NCI-H774 (cell line): ENCODE measurements at places on chromosomes 7 and 10.
A peak's percentile ranks its signal among the peaks of the same experiment; 100 is the strongest.

DNA sequence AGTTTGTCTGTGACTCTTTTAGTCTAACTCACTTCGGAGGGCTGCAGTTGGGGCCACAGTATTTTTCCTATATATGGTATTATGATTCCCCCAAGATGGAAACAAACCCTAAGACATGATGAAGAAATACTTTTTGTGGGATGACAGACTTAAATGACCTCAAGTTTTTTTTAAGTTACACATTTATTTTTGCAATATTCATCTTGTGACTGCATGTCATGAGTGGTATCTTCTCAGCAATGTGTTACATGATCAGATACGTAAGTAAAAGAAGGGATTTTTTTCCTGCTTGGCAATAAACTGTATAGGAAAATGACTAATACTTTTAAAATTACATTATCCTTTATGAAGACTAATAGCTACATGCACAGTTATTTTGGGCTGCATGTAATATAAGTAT, 57.8 kb downstream of the OR13A1 start:
- no peak for DNase-seq

- DNase-seq, result no peak
These were observed 2.2 kb downstream of the ELAPOR2 start for GRCh38 chr7:87057210-87057609.

DNA sequence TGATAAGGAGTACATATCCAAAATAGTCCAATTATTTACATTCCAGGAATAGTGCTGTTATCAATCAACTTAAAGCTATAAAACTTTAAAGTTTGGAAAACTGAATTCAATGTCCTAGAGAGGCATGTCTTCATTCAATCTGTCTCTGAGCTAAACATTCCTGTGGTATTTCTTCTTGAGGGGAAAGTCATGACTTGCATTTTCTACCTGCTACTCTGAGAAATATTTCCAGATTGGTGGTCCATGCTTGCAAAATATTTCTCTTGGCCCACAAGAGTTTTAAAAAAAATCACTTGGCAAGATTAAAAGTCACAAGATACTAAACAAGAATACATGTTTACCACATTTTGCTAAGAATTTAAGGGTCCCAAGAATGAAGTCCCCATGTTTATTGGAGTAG, 63.6 kb upstream of the HGF start:
- DNase-seq, result no peak

DNA sequence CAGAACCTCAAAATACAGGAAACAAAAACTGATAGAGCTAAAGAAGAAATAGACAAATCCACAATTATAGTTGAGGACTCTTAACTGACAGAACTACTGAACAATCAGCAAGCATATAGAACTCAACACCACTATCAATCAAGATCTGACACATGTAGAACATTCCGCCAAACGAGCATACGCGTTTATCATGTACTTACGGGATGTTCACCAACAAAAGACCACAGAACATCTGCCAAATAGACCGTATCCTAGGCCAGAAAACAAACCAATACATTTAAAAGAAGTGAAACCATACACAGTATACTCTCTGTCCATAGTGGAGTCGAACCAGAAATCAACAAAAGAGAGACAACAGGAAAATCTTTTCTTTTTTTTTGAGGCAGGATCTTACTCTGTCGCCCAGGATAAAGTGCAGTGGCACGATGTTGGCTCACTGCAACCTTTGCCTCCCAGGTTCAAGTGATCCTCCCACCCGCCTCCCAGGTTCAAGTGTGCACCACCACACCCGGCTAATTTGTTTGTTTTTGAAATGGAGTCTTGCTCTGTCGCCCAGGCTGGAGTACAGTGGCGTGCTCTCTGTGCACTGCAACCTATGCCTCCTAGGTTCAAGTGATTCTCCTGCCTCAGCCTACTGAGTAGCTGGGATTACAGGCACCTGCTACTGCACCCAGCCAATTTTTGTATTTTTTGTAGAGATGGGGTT, 5.1 kb downstream of the GNA12 start:
- no peak for DNase-seq

DNA sequence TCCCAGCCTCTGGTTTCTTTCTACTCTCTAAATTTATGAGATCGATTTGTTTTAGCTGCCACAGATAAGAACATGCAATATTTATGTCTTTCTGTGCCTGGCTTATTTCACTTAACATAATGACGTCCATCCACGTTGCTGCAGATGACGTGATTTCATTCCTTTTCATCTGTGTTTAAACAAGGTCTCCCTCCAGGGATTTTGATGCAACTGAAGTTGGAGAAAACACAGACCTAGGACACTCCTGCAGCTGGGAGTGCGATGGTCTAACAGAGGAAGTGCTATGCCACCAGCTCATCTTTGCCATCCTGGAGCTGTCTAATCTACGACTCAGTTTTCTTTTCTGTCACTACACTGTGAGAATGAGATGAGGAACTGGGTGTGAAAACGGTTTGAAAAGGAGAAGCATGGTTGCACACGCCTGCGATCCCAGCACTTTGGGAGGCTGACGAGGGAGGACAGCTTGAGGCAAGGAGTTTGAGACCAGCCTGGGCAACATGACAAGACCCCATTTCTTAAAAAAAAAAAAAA, 1.5 kb upstream of the KCTD7 start:
- DNase-seq, result no peak

DNA sequence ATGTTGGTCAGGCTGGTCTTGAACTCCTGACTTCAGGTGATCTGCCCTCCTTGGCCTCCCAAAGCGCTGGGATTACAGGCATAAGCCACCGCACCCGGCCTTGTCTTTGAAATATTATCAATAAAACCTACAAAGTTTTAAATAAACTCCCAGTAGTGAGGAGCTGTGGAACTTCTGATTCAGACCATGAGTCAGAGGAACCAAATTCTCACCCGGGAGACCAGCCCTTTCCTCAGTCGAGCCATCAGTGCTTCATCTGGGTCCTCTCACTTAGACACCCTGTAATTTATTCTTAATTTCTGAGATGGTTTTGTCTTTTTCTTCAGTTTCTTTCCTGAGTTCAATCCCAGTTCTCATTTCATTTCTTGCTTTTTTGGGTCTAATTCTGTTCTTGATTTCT, 68.6 kb downstream of the DYNC2I1 start:
- no peak for DNase-seq

GRCh38 chr10:115063701-115064658, 29.2 kb upstream of the ATRNL1 start:
- DNase-seq, result no peak

DNA sequence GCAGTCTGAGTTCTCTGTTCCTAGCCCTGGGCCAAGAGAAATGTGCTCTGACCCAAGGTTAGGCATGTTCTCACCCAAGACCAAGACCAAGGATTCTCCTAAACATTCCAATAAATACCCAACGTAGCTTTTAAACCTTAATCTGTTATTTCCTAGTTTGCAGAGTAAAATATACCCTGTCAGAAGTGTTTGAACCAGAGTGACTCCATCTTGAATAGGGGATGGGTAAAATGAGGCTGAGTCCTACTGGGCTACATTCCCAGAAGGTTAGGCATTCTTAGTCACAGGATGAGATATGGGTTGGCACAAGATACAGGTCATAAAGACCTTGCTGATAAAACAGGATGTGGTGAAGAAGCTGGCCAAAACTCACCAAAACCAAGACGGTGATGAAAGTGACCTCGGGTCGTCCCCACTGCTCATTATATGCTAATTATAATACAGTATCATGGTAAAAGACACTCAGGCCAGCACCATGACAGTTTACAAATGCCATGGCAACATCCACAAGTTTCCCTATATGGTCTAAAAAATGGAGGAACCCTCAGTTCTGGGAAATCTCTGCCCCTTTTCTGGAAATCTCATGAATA, 27.7 kb downstream of the PLXNA4 start:
- DNase-seq, result no peak

- no peak for DNase-seq
These were observed 11.8 kb upstream of the TIAL1 start for GRCh38 chr10:119608316-119609155.

DNA sequence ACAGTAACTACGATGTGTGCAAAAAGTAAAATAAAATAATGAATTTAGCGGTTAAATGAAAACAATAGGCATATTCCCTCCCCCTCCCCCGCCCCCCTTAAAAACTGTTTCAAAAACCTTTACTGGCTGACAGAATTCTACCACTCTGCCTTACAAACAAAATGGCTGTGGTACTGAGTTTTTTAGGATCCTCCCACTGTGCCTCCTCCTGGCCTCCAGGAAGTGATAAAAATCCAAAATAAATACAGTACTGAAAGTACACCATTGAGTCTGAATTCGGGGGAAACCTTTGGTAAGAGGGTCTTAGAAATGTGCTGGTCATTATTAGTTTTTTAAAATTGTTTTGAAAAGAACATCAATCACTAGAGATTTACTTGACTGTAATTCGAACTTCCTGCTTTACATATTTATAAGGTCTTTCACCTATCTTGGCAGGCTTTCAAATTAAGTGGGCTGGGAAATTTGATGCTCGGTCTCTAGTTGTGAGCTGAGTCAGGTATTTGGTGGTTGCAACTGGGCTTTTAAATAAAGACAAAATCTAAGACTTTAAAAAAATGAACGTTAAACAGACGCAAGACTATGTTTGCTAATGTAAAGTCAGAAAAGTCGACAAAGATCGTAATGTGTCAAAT, 32.5 kb upstream of the EPC1 start:
- peak; percentile 76 for DNase-seq

GRCh38 chr7:148503900-148504487, 86.6 kb upstream of the C7orf33 start:
- DNase-seq, result peak; percentile 20

- no peak for DNase-seq
These were observed 179.7 kb downstream of the ANK3 start for GRCh38 chr10:60209874-60210570.

DNA sequence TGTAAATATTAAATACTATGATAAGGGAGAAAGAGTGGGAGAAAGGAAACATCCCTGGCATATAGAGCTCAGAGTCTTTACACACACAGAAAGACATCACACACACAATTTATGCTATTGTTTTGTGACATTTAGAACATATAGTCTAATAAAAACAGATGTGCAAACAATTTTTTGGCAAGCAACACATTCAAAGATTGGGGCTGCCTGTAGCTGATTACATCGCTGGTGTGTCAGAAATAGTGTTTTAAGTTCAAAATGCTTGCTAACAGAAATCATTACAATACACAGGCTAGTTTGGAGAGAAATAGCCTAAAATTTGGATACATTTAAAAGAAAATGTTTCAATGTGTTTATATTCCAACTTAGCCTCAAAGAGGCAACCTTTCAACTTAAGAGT, 256.7 kb upstream of the NPVF start:
- DNase-seq, result no peak

- no peak for DNase-seq
These were observed 133.9 kb upstream of the GHITM start for GRCh38 chr10:84005403-84005802.

DNA sequence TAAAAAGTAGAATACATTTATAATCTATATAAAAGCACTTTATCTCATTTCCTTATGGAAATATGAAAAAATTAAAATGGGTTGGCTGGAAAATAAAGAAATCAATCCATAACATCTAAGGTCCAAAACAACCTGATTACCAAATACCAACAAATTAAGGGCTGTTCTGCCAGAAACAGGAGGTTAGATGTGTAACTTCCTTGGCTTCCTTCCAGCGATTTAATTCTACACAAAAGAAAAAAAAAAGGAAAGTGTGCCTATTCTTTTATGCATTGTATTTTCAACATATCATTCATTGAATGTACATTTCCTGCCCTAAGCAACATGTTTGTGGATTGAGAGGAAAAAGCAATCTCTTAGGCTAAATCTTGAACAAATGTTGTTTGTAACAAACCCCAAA, 36.2 kb upstream of the USP6NL start:
- DNase-seq, result no peak

DNA sequence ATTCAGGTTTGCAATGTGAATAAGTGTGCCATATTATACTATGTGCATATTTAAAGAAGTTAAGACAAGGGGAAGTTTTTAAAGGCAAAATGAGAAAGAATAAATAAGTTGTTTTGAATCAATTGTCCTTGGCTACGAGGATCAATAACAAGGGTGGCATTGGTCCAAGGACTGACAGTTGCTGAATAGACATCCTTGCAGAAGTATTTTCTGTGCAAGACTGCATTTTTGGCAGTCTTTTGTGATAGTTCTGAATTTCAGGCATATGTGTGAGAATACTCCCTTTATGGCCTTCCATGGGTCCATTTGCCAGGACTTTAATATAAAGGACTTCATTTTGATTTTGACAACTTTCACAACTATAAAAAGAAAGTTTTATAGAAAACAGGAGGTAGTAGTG, 5.4 kb upstream of the LIPA start:
- no peak for DNase-seq
